Fibroblast of upper back skin (primary cell): ENCODE measurements at places on chromosomes 7 and 10.

GRCh38 chr10:68095153-68095552 is 14.1 kb upstream of the MYPN start:
- DNase-seq: peak; percentile 81

- no peak for DNase-seq
These were observed 62.7 kb downstream of the LGI1 start for GRCh38 chr10:93820434-93820833.

DNA sequence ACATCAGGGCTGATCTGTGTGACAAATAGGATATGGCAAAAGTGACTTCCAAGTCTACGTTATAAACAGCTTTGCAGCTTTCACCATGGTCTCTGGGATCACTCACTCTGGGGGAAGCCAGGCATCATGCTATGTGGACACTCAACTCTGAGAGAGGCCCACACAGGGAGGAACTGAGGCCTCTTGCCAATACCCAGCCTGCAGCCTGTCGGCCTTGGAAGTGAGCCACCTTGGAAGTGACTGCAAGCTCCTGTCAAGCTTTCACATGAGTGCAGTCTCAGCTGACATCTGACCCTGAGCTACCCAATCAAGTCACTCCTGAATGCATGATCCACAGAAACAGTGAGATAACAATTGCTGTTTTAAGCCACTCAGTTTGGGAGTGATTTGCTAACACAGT is 56.5 kb downstream of the MMRN2 start:
- peak; percentile 23 for DNase-seq

- no peak for DNase-seq
These were observed 403.5 kb upstream of the ANKRD30A start for GRCh38 chr10:36721871-36722270.

GRCh38 chr10:79409038-79409725 is 36.2 kb downstream of the ZCCHC24 start:
- DNase-seq: no peak

- no peak for DNase-seq
These were observed 99.8 kb upstream of the KIF5B start for GRCh38 chr10:32156031-32156495.
